Bronchial smooth muscle cell (primary cell): ENCODE measurements at places on chromosomes 1 and 21. TPM values are rescaled to one million over a fixed set of nuclear protein-coding genes. Genes with fewer than 3 reads are reported as not detected.

TNFSF4 gene
- 0.77 and 1.3 TPM in 2 replicates for total RNA-seq

KIF14 gene
- total RNA-seq: 0.43 and 1.6 TPM in 2 replicates

KCNE2 gene
- total RNA-seq: 0.16 TPM in 1 of 2 replicates, not detected in the other

TNFRSF9 gene
- total RNA-seq: under 0.01 TPM in 1 of 2 replicates, not detected in the other

FCRL5 gene
- total RNA-seq: not detected in 2 replicates

ZSWIM5 gene
- 0.32 and 1.5 TPM in 2 replicates for total RNA-seq

INTS11 gene
- 56.0 and 74.6 TPM in 2 replicates for total RNA-seq

CNTN2 gene
- total RNA-seq: not detected in 2 replicates

TRAPPC3 gene
- total RNA-seq: 70.9 and 72.6 TPM in 2 replicates

UHMK1 gene
- 26.4 and 43.5 TPM in 2 replicates for total RNA-seq

C1orf53 gene
- 3.4 and 7.3 TPM in 2 replicates for total RNA-seq

OR10Z1 gene
- not detected in 2 replicates for total RNA-seq

CLDN8 gene
- not detected in 2 replicates for total RNA-seq

MROH9 gene
- 0.09 TPM in 1 of 2 replicates, not detected in the other for total RNA-seq

APCS gene
- total RNA-seq: not detected in 2 replicates

TAS1R3 gene
- total RNA-seq: 0.16 and 0.17 TPM in 2 replicates

SNRPE gene
- 54.7 and 63.3 TPM in 2 replicates for total RNA-seq

HTR1D gene
- not detected in 2 replicates for total RNA-seq

CD5L gene
- not detected in 2 replicates for total RNA-seq

ZFYVE9 gene
- 30.7 and 33.7 TPM in 2 replicates for total RNA-seq

CELA2B gene
- not detected in 2 replicates for total RNA-seq

SIPA1L2 gene
- 6.0 and 12.5 TPM in 2 replicates for total RNA-seq
